ENCODE measurements at places on chromosomes 5 and 9.

- no peak for DNase-seq
Measured at GRCh38 chr9:85053206-85053786, 383.8 kb downstream of the NTRK2 start.

DNA sequence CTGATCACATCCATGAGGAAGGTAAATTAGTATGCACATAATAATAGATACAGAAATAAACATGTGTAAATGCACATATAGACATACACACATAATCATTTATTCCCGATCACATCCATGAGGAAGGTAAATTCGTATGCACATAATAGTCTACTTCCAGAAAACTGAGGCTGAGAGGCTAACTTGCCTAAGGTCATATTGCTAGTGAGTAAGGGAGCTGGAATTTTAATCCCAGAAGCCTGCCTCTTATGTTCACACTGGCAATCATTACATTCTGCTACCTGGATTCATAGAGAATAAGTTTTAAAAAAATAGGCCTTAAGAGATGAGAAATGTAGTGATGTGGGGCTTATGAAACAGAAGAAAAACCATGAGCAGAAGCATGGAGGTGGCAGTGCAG, 716.3 kb downstream of the BRINP1 start:
- no peak for DNase-seq

- no peak for DNase-seq
Measured at GRCh38 chr5:158013303-158013702, 154.4 kb upstream of the CLINT1 start.

DNA sequence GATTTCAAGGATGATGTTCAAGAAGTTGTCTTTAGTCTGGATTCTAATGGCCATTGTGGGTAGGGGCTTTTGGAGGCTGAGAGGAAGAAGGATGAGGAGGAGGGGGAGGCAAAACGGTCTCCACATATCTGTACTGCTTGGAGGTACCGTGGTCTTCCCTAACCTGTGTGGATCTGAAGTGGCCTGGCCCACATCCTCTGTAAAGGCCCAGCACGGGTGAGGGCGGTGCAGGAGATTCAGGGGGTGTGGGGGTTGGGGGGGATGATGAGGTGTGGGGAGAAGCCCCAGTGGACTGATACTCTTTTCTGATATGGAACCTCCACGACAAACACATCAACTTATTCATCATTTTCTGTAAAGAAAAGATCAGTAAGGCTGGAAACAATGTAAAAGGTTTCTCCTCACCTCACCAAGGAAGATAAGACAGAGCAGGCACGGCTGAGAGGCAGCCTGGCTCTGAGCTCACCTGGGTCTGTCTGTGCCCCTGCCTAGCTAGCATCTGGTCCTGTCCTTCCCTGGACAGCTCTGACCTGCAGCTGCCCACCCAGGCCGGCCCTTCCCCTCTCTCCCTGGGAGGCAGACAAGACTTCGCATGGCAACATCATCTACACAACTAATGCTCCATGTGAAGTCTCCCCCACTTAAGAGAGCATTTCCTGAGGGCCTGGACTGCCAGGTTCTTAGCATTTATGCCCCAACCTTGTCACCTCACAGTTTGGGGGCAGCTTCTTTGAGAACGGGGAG, 5.6 kb upstream of the IL3 start:
- no peak for DNase-seq

- DNase-seq, result no peak
Measured at GRCh38 chr5:100313657-100314056, 221.5 kb upstream of the FAM174A start.

DNA sequence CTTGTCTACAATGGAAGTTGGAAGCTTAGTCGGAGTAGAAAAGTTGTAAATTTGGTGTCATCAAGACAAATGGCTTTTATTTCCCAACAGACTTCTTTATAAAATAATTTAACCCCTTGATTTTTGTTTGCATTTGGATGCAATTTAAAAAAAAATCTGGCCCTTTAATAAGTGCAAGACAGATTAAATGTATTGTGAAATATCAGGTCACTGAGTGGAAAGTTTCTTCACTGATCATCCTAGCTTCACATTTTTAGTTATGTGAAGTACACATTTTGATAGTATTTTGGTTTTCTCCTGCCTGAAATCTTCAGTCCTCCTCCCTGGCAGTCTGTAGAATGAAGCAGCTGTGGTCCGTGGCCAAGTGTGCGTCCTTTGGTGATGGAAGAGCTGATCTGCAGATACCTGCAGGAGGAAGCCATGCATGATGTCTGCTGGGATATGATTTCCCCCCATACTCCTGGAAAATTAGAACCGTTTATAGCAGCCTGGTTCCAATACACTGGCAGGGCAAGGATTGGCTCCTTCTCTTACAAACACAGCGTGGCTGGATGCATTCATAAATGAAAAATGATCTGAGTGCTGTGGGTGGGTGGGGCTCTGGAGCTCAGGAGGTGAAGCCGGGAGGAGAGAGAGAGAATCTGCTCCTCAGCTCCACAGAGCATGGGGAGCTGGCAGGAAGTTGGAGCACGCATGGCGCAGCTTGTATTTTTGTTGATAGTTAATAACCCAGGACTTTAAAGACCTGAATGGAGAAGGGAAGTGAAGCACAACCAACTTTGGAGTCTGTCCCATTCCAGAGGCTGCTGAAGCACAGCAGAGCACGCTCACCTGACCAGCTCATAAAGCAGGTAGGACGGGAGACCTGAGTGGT, 238.4 kb downstream of the GOLPH3 start:
- DNase-seq, result no peak

GRCh38 chr9:77224746-77225312, 47.5 kb downstream of the VPS13A start:
- no peak for DNase-seq

DNA sequence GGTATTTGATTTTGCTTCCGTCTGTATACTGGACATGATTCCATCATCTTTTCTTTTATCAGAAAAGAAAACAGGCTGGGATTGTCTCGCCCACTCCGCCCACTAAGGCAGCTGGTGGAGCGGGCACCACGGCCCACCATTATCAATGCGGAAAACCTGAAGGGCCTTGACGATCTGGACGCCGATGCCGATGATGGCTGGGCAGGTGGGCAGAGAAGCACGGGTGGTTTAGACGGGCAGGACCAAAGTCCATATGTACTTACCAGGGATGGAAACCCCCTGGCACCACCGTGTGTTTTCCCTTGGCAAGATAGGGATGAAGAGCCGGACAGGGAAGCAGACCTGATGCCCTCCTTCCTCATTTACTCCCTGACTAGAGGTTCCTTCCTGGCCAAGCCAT, 53.7 kb downstream of the PRRC2B start:
- DNase-seq, result no peak

GRCh38 chr5:162514116-162514515, 446.5 kb downstream of the GABRG2 start:
- DNase-seq, result no peak

DNA sequence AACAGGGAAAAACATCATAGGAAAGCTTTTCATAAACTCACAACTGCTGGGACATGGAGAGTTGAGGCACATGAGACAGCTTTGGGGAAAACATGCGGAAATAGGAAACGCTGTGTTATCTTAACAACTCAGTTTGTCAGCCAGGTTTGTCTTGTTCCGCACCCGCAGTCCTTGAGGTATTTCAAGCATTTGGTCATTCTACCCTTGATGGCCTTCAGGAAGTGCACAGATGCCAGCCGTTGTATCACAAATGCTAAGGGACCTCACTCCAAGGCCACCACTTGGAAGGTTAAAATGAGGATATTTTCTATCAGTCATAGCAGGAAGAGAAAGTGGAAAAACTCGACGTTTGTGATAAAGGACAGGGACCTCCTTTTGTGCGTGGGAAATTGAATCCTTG, 83.8 kb downstream of the TRIO start:
- DNase-seq, result no peak

DNA sequence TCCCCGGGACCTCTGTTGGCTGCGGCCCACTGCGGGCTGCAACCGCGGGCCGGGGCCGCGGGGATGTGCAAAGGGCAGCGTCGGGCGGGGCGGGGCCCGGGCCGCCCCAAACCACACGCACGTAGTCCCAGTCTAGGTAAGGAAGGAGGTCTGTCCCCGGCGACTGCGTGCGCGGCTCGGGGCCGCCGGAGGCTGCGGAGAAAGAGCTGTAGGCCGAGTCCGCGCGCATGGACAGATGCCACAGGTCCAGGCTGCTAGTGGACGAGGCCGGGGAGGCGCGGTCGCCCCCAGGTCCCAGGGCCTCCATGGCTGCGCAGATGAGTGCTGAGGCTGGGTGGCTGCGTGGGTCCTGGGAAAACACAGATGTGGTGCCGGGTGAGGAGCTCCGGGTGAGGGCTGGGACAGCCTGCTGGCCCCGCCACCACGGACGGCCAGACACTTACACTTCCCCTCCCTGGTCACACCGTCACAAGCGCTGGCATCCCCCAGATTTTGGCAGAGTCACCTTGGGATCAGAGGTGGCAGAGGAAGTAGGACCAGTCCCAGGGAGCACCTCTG, 4.5 kb downstream of the SHROOM1 start:
- no peak for DNase-seq

DNA sequence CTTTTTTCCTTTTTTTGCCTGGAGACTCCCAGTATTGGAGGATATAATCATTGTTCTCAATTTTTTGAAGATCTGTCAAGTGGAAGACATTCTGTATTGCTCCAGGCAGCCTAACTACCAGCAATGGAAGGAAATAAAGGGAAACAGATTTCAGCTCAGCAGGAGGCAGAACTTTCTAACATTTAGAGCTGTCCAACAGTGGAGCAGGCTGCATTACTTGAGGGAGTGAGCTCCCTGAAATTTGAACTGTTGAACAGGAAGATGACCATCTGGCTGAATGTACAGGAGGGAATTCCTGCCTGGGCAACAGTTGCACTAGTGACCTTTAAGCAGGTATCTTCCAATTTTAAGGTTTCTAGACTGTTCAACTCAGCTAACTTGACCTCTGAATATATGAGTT, 1.1 kb upstream of the GAPVD1 start:
- no peak for DNase-seq

- DNase-seq, result no peak
Measured at GRCh38 chr5:136021016-136021405, 7.8 kb upstream of the TGFBI start.

GRCh38 chr9:86413971-86414880, 60.0 kb upstream of the TUT7 start:
- peak; percentile 37 for DNase-seq

GRCh38 chr9:83266331-83266665, 203.4 kb upstream of the RASEF start:
- DNase-seq, result no peak

All from CD8-positive, alpha-beta T cell (primary cell).